ENCODE measurements at places on chromosomes 4 and X. TPM values are rescaled to one million over a fixed set of nuclear protein-coding genes. Genes with fewer than 3 reads are reported as not detected.

DNA sequence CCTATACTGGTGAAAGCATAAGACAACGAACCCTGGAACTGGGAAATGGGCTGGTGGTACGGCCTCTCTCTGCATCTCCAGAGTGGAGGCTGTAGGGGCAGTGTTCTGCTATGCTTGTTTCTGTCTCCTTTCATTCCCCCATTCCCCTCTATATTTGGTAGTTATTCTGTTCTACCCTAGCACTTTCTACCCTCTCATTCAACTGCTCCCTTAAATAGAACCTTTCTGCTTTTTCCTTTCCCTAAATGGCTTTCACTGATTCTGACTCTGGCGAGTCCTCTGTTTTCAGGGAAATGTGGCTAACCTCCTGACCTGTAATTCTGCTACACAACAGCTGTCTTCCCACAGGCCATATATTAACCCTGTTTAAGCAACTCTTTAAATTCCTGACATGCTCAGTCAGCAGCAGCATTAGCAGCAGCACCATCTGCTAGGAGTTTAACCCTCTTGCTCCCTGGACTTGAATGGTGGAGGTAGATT is 94.2 kb downstream of the CXCL13 start:
- DNase-seq = peak; percentile 93

Gene USP17L13
- total RNA-seq = not detected

Gene CNGA1
- total RNA-seq = under 0.01 TPM

Gene PHF8
- total RNA-seq = 22.9 TPM

Gene MAGEE2
- not detected for total RNA-seq
